Stimulated activated CD8-positive, alpha-beta memory T cell treated with anti-CD3 and anti-CD28 coated beads, Interleukin-12 subunit alpha, Interleukin-12 subunit beta, amount 100 ng/mL, for 1 hour (primary cell): ENCODE measurements at places on chromosomes 4 and X.

DNA sequence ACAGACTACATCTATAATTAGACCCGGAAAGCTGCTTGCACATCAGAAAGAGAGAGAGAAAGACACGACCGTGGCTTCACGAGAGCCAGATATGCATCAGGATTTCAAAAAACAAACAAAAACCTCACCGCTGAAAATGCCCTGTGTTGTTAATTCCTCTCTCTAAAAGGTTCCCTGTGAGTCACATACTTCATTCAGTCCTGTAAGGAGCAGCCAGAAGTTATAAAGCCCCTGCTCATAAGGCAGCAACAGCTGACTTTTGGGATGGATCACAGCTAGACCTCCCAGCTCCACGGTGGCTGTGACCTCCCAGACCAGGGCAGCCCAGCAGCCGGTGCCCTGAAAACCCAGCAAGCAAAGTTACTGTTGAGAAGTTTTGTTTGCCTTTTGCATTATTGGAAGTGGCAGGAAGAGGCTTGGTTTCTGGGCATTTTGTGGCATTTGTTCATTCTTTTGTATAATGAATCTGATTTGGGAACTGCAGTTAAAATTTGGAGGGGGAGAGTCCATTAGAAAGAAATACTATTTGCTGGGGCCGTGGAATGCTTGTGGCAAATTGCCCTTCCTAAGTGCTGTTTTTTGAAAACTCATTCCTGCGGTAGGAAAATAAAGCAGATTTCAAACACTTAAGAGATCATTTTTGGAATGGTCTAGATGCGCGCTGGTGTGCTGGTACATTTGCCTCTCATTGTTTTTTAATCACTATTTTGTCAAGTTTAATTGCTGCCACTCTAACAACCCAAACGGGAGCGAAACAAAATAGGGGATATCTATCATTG lies 520.4 kb downstream of the BCOR start:
- no peak for DNase-seq

DNA sequence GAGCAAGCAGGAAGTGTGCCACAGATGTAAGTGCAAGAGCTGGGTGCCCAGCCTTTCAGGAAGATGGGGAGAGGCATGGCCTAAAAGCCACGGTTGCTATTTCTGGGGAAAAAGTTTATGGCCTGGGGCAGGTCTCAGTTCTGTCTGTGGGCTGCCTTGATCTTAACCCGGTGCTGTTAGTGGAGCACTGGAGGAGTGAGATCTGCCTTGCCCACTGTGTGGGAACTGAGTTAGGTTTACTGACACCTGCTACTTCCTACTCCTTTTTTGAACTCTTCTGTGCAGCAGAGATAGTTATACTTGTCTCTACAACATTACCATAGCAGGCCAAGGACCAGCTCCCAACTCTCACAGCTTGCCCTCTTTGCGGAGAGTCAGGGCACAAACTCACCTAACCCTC lies 76.5 kb downstream of the ITM2A start:
- no peak for DNase-seq

DNA sequence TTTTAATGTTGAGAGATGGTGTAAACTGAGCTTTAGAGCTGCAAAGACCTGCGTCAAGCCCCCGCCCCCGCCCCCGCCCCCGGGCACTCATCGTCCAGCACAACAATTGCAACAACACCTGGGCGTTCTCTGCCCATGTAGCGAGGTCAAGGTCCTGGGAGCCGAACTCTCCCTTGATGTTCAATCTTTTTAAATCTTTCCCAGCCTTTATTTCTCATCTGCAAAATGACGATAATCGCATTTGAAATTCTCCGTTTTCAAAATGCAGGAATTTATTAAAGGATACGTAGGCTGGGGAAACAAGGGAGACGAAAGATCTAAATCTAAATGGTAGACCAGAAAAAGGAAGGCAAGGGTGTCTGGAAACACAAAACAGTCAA lies 648 bp upstream of the MSMO1 start:
- DNase-seq = no peak

DNA sequence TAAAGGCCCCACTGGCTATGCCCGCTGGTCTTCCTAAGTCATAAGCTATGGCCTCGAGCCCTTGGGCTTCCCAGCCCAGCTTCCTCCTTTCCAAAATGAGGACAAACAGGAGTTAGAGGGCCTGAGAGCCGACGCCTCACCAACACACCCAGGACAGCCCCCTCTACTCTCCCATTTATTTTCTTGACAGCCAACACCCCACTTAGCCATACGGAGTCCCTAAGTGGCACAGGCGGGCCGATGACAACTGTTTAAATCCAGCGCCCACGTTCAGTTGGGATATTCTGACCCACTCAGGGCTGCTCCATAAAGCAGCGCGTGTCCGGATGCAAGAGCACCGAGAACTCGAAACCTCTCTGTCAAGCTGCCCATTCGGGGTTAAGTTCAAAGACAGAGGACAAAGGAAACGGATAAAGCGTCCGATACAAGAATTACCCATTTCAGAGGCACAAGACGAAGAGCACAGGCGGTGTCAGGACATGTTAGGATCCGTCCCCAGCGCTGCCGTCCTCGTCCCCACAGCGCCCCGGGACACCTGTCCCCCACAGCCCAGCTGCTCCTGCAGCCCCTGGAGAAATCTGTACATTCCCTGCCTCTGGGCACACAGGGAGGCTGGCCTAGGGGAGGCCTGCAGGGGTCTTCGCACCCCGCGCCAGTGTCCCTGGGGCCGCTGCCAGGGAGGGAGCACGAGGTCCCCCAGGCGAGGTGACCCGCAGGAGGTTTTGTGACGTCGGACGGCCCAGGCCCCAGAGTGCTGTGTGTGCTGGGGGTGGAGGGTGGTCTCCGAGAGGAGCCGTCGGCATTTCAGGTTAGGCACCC lies 1.2 kb downstream of the PRKX start:
- DNase-seq = no peak

DNA sequence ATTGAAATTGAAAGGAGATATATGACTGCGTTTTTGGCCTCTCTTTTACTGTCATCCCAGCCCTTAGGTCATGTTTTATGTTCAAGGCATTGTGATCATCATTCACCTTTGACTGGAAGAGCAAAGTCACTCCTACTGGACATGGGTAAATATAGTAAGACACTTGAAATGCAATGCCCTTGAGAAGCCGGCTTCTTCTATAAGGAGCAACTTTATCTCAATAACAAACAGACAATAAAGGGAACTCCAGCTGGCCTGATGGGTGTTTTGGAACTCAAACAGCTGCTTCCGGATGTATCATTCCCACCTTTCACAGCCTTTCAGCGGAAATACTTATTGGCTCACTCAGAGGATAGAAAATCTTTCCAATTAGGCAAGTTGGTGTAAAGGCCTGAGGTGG lies 65.1 kb upstream of the C4orf54 start:
- no peak for DNase-seq

DNA sequence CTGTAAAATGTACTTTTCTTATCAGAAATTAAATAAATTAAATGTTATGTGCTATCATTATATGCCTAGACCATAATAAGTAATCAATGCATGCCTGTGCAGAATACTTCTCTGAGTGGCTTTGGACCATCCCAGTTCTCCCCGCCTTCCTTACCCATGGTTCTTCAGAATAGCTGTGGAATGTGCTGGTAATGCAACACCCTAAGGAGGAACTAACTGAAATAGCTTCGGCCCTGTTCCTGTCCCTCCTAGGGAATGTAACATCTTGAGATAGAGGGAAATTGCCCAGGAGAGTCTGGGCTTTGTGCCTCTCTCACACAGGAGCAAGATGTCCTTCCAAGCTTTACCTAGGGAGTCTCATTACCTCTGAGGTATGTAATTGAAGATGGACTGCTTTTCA lies 693.6 kb upstream of the HS3ST1 start:
- no peak for DNase-seq

GRCh38 chr4:171849686-171850222 lies 36.5 kb downstream of the GALNTL6 start:
- no peak for DNase-seq

GRCh38 chrX:74452199-74452481 lies 30.8 kb downstream of the SLC16A2 start:
- DNase-seq = no peak

DNA sequence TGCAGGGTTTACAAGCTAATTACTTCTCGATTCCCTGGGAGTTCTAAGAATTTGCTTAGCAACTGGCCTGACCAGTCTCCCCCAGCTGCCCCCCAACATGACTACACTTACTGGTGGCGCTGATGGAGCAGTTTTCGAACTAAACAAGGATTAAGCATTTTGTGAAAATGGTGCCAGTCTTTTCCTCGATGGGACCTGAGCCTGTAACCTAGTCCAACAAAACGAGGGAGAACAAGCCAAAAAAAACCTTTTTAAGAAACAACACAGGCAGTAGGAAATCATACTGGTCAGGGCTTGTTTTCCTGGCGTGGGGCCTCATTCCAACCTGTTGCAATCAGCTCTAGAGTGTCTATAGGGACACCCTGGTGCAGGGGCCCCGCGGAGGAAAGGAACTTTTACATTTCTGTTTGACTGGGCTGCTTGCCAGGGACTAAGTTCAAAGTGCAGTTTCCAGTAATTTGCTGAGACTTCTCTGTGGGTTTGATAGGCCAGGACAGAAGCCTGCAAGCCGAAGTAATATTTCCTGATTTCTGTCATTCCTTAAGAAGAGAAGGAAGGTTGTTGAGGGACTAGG lies 158.7 kb downstream of the SPRY1 start:
- no peak for DNase-seq

DNA sequence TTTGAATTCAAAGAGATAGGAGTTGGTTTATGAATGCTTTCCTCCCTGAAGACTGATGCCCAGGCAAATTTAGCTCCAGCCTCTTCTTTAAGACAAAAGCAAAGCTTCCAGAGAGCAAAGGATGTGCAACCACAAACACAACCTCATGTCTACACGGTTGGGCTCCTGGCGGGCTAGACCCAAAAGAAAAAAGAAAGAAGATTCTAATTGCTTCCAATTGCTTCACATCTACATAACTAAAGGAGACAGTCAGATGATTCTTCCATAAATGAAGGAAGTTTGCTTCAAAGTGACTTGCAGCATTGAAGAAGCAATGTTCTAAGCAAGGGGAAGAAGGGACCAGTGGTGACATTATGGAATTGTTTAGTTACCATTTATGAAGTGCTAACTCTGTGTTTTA lies 1603.0 kb upstream of the TENM3 start:
- DNase-seq = no peak

DNA sequence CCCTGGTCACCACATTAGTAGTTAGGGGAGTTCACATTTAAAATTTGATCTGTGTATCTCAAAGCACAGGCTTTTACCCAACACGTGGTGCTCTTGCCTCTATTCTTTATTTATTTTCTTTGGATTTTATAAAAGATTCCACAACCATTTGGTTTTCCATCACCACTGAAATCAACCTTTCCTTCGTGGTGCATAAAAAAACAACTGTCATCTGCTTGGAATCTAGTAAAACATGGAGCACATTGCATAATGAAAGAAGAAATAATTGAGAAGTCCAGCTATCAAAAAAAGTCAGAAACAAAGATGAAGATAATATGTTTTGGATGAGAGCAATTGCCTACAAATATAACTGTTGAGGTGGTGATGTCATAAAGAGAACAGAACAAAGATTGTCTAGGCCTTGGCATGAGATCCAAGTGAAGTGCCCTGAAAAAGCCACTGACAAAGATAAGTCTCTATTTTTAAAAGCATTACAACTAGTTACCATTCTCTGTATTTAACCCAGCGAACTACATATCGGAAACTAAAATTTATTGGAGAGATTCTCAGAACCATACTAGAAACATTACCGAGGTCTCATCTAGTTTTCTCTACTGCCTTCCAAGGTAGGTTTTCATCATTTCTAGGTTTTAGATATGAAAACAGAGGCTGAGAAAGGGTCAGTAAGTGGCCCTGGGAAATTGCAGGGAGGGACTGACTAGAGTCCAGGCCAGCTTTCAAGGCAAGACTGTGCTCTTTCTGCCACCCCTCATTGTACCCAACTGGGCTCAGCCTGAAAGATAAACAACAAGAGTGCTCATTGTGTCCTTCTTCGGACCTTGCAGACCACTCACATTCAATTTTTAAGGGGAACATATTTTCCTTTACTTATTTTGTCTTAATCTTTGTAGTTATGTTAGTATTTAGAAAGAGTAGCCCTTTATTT lies 127.3 kb downstream of the MAD2L1 start:
- DNase-seq = no peak

- DNase-seq = no peak
Observed at GRCh38 chr4:146335763-146336409, 121.5 kb downstream of the REELD1 start.

DNA sequence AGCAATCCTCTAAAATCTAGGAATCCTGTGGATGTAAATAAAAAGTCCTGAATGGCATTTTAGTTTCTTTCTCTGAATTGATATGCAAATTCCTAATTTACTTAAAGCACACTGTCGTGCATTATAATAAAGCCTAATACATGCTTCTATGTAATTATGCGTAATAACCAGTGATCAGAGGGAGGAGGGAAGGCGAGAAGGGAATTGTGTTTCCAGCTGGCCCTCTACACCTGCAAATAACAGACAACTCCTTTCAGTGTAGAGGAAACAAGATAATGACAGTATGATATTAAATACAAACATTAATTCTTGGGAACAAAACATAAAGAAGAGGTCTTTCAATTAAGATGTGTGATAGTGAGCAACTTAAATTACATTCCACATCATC lies 419.6 kb upstream of the LCORL start:
- DNase-seq = no peak

- DNase-seq = no peak
Observed at GRCh38 chr4:601612-602558, 23.5 kb upstream of the PDE6B start.

DNA sequence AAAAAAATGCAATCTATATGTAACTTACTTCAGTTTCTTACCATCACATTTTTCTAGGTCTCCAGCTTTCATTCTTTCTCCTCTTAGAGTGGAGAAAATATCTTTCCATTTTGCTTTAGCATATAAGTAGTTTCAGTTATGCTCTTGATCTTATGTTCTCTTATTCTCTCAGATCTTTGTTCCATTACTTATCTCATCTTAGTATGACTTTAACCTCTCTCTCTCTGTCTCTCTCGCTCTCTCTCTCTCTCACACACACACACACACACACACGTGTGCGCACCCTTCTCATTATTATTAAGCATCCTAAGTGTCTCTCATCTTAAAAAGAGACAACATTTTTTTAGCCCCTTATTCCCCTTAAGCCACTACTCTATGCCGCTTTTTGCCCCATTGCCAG lies 92.8 kb downstream of the FAAH2 start:
- DNase-seq = no peak

DNA sequence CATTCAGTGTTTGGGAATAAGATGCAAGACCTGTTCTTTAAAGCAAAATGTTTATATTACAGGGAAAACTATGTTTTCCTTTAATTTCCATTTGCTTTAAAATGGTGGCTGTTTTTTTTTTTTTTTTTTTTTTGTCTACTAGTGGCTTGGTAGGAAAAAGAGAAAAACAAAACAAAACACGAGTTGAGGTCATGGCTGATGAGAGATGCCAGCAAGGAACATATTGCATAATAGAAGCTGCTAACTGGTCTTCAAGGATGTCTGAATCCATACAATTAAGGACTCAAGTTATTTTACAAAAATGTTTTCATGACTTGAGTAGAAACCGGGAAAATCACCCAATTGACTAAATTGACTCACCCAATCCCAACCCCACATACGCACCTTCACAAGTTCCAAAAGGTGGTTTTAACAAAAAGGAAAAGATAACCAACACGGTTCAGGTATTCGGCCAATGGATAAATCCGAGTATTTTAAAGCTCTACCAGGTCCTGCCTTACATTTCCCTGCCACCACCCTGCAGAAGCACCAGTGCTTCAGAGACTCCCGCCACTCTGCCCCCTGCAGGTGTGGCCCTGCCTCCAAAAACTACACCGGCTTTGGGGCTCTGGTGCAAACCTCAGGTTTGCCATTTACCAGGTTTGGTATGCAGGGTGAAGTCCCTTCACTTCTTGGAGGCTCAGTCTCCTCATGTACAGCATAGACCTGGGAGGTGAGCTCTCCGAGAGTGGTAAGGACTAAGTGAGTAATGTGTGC lies 27.1 kb downstream of the PIR start:
- DNase-seq = no peak

GRCh38 chr4:38820329-38821061 lies 15.9 kb upstream of the TLR1 start:
- DNase-seq = no peak
